GM12892 (cell line): ENCODE measurements at places on chromosomes 4 and X.

- DNase-seq: no peak
Observed at GRCh38 chr4:122861172-122861943, 34.7 kb downstream of the FGF2 start.

GRCh38 chr4:17664755-17665154, 50.3 kb downstream of the MED28 start:
- no peak for DNase-seq

GRCh38 chr4:154078504-154079350, 289.8 kb upstream of the SFRP2 start:
- DNase-seq: no peak

- no peak for DNase-seq
Observed at GRCh38 chrX:10165580-10166247, 8.9 kb downstream of the CLCN4 start.
